ENCODE measurements at places on chromosomes 7 and 10. TPM values are rescaled to one million over a fixed set of nuclear protein-coding genes. Genes with fewer than 3 reads are reported as not detected.

DNA sequence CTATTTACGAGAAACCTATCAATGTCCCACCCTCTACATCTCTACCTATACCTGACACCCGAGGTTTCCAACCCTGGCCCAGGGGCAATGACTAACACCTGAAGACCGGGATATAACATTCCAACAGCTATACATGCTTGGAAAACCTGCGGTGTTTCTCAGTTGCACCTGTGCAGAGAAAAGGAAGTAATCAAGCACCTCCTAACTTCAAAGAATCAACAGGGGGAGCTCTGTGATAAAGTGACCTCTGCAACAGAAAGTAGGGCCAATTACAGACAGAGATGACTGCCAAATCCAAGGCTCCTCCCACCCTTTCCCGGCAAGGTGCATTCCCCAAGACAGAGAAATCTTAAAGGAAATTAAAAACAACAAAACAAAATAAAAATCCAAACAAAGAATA, 41.3 kb downstream of the CCDC6 start:
- no peak for DNase-seq

DNA sequence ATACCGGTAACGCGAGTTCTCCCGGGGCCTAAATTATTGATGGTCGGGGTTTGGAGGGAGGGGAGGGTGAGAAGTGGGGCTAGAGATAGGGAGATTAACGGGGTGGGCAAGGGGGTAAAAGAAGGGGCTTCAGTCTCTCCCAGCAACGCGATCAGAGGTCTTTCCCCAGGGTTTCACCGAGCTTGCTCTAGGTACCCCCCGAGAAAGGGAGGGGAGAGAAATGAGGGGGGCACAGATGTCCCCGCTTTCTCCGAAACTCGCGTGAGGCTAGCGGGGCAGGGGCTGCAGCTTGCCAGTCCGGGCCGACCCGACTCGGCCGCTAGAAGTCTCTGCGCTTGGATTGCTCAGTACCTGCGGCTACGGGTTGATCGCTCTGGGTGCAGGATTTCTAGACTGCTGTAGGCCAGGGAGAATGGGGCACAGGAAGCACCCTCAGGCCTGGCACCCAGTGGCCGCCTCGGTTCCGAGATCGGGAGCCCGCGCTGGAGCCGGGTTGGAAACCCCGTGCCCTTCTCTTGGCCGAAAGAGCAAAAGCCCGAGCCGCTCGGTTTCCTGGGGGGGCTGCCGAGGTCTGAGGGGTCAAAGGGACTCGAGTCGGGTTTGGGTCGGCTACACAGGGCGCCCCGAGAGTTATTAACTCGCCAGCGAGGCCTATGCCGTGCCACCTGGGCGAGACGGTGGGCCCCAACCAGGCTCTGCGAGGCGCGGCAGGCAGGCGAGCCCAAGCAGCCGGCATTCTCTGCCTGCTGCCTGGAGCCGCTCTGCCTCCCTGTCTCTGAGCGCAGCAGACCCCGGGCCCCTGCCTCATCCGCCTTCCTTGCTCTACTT, 3.1 kb downstream of the PAX2 start:
- no peak for DNase-seq

- DNase-seq = no peak
Measured at GRCh38 chr10:93777092-93777491, 19.4 kb downstream of the LGI1 start.

DNA sequence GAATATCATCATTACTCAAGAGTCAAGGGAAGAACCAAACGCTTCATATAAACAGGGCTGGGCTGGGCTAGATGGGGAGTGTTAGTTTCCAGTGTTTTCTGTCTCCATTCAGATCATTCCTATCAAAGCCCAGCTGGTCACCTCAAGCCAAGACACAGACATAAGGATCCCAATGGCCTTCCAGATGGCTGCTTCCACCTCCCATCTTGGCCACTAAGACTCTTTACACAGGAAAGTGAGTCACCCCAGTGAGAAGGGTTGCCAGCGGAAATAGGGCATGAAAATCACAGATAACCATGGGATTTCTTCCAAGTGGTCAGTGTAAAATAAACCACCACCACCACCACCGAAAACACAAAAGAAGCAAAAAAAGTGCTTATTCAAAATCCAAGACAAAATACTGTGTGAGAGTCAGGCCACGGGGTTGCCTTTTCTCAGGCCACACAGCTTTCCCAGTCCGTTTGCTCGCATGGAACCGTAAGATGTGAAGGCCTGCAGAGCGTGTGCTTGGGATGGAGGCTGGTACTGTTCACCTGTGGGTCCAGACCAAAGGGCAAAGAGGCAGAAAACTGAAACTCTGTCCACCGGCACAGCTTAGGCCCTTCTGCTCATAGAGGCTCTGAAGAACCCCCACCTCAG, 5.6 kb downstream of the PRSS2 start:
- no peak for DNase-seq

GRCh38 chr7:70392877-70393435, 739.0 kb upstream of the GALNT17 start:
- DNase-seq = no peak

DNA sequence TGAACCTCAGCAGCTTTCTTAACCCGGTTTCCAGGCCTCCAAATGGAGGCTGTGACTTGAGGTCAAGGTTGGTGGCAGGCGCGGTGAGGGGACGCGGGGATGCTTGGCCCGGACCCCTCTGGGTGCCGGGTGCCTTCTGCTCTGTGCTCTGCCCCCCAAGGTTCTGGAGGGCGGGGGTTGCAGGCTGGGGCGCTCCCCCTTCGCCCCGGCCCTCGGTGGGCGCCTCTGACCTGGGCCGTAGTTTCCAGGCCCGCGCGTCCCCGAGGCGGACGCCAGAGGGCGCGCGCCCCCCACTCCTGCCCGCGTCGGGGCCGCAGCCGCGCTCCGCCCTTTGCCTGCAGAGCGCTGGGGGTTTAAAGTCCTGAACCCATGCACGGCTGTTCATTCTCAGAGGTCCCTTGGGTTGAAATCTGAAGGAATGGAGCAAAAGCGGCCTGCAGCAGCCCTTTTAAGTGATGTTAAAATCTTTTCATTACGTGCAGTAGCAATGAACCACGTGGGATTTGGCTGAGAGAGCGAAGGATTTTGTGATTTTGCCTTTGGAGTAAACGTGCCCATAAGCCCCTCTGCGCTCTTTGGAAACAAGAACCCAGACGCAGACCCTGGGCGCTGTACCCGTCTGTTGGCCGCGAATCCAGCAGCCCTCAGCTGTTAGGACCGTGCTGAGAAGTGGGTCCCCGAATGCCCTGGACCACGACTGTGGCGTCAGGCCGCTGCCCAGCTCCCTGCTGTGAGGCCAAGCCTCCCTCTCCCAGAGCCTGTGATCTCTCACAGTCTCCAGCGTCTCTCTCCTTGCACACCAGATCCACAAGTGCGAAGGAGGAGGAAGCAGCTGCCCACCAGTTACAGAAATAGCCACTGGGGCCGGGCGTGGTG, 135.0 kb downstream of the ACTR3B start:
- DNase-seq = no peak

DNA sequence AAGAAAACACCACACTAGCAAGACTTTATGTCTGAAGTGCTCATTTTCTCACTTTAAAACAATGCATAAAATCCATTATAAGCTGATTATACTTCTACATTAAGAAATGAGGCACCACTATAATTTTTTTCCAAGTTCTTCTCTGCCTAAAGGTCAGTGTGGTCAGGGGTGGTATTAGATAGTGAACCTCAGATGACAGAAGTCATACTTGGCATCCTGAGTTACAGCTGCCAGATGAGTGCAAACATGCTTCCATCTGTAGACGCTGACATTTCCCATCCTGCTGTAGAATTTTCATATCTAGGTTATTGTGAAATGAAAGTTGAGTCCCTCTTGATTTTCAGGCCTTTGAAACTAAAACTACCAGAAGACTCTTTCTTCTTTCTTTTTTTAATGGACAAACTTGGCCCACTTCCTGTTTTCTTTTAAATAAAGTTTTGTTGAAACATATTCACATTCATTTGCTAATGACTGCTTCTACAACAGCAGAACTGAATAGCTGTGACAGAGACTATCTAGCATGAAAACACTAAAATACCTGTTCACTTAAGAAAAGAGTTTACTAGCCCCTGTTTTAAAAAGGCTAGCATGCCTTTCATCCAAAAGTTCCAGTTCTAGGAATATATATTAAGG, 900.8 kb downstream of the XPNPEP1 start:
- no peak for DNase-seq

DNA sequence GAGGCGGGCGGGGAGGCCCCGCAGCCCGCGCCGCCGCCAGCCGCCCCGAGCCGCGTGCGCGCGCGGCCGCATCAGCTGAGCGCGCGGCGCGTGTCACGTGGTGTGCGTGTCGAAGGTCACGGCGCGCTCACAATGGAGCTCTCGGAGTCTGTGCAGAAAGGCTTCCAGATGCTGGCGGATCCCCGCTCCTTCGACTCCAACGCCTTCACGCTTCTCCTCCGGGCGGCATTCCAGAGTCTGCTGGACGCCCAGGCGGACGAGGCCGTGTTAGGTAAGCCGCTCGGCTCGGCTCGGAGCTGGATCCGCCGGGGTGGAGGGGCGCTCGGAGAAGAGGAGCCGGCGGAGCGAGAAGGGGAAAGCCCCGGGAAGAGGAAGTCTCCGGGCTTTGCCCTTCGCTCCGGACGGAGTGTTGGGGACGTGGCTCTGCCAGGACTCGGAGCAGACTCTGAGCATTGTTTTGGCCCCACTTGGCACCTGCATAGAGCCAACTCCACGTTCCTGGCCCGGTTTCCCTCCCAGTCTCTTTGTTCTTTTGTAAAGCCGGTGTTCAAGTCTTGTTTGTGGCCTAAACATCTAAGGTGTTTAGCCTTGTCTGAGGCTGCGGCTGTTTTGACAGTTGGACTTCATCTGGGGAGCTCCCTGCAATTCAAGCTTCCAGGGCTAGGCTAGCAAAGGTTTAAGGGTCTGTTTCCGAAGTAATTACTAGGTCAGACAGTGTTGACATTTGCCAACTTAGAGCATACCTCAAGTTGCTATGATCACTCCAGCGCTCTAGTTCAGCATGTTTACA, at the start of gene COMMD3:
Gene COMMD3 (plus strand): TSS at position 103 of the 790 bp plus-strand sequence. CDS start 30 bp downstream, at position 133.
- peak; percentile 79 for DNase-seq

DNA sequence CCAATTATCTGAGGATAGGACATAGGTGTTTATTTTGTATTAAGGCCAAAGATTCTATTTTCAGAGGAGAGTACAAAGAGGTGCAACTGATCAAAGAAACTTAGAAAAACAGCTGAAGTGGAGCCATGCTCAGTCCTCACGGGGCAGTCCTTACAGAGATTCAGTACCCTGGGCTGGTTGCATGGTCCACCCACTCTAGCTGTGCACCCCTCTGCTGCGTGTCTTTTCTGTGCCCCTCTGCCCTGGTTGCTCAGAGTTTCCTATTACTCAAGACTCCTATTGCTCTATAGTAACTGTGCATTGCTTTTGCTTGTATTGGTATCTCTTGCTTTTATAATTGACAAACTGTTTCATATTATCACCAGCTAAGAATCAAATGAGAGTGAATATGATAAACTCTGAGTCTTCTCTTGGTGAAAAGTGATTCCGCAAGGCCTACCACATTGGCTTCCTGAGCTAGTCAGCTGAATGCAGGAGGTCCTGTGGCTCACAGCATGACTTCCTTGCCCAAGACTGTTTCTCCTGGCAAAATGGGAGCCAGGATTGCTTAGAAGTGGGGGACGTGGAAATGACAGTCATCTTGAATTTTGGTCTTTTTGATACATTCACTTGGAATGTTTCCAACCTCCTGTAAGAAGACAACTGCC, 137.0 kb downstream of the GLCCI1 start:
- DNase-seq = no peak

GRCh38 chr10:133251388-133252222, 13.9 kb downstream of the VENTX start:
- DNase-seq = no peak

GRCh38 chr10:63713191-63714144, 192.3 kb downstream of the REEP3 start:
- no peak for DNase-seq

GRCh38 chr7:113000316-113001020, 86.2 kb downstream of the GPR85 start:
- DNase-seq = no peak

DNA sequence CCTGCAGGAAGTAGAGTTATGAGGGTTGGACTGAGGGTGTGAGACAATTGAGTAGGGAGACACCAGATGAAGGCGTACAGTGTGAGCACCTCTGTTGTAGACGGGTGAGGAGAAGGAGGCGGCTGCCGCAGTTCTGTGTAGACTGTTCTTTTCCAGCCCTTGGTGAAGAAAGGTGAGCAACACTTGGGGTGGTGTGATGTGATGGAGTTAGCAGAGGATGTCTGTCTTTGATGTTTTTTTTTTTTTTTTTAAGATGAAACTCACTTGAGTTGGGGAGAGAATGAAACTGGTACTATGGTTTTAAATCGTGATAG, 42.8 kb upstream of the RNF216 start:
- DNase-seq = peak; percentile 37

DNA sequence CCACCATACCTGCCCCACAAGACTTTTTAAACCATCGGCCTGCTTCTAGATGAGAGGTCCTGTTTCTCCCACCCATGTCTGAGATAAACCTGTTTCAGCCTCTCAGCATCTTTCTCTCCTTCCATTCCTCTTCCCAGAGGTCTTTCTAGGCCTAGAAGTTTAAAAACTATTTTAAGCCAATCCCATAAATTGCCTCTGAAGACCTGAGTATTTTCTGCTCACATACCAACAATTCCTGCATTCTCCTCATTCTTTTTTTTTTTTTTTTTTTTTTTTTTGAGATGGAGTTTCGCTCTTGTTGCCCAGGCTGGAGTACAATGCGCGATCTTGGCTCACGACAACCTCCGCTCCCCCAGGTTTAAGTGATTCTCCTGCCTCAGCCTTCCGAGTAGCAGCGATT, 262.9 kb upstream of the AUTS2 start:
- no peak for DNase-seq

- no peak for DNase-seq
Measured at GRCh38 chr7:24902276-24902675, 77.7 kb downstream of the OSBPL3 start.

DNA sequence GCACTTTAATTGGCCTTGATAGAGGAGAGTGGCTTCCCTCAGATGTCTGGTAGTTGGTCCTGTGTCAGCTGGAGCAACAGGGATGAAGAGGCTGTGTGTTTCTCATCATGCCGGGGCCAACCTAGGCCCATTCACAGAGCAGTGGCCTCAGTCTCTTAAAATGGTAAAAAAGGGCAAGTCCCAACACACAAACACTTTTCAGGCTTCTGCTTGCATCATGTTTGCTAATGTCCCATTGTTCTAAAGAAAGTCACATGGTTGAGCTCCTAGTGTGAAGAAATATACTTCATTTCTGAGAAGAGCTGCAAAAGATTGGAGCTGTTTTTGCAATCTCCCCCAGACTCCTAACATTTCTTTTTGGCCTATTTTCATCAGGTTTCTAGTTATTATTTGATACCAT, 40.6 kb upstream of the RBAK start:
- DNase-seq = no peak

DNA sequence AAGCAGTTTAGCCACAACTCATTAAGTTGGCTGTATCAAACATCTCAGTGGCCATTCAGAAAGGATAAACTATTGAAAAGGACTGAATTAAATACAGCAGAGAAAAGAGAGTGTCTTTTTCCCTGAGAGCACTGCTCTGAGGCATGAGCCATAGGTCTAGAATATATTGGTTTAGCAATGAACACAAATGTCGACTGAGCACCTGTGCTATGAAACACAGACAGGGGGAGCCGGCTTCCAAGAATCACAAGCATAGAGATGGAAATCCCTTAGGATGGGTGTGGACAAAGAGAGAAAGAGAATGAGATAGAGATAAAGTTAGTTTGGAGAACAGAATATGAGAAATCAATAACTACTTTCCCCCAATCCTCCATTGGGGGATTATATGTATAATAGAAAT, 54.8 kb downstream of the DGKI start:
- DNase-seq = no peak

- DNase-seq = no peak
Measured at GRCh38 chr10:119614686-119615085, 17.9 kb upstream of the TIAL1 start.

- DNase-seq = no peak
Measured at GRCh38 chr10:80452069-80452468, 2.0 kb upstream of the TSPAN14 start.

CALD1 gene
- 10.1 TPM for total RNA-seq

ASB4 gene
- total RNA-seq = not detected

PITX3 gene
- total RNA-seq = 0.30 TPM

Data from activated T-helper 2 cell treated with anti-CD3 and anti-CD28 coated beads, Interferon-gamma antibody, Interleukin-2, Interleukin-4, amounts not matched to agents 10 μg/mL and 5 μg/mL and 100 μg/mL, durations not matched to agents 14 hours and 24 hours and 36 hours (primary cell).